ENCODE measurements at places on chromosomes 11 and 22.

DNA sequence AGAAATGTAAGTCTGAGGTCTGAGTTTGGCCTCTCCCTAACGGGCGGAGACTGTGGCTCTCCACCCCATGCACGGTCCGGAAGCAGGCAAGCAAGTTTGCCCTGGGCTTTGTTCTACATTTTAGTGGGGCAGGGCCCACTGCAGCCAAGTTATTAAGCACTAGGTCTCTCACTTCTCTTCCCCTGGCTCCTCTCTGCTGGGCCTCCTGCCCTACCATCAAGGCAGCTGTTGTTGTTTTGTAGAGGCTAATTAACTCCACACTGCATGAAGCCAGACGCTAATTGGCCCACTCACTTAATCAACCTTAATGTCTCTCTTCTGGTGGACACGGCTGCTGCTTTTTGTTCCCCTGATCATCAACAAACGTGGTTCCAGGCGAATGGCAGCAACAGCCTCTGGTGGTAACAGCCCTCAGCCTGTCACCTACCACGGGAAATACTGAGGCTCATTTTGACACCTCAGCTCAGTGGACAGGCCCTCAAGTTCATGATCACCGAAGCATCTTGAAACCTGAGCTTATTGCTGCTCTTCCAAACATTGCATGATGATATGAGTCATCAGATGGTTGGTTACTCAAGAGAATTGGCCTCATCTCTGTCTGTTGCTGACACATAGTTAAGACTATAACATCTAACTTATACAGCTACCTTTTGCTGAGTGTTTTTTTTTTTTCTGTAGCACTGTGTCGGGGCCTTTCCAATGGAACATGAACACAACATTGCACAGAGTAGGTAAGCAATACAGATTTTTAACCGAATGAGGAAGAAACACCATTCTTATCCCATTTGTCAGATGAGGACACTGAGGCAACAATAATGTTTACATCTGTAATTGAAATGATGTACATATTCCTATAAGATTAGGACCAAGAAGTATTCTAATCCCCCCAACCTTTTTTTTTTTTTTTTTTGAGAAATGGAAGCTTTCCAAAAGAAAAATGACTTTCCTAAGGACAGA, 20.8 kb upstream of the LMO2 start:
- DNase-seq = no peak

GRCh38 chr22:46036558-46037408, 59.8 kb upstream of the WNT7B start:
- DNase-seq = no peak

DNA sequence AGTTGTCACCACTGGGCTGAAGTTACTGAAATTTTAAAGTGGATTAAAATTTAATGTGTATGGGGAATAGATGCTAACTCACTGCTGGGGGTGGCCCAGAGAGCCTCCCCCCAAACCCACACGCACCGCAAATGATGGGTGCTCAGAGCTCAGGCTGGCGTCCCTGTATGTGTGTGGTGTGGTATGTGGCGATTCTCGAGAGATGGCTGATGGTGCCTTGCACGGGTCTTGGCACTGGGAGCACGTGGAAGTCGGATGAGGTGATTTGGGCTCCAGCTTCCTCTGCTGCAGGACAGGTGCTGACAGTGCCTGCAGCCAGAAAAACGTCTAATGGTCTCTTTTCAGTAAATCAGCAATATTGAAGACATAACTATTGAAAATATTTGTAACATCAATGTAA, 1473.3 kb downstream of the TBC1D22A start:
- no peak for DNase-seq

DNA sequence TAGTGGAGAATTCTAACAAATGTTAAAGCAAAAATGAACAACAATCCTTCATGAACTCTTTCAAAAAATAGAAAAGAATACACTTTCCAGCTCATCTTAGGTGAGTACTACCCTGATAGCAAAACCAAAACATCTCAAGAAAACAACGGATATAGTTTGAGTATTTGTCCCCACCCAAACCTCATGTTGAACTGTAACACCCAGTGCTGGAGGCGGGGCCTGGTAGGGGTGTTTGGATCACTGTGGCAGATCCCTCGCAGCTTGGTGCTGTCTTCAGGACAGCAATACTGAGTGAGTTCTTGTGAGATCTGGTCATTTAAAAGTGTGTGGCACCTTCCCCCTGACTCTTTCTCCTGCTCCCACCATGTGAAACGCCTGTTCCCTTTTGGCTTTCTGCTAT, 27.0 kb downstream of the NCAPD3 start:
- no peak for DNase-seq

- DNase-seq = no peak
Observed at GRCh38 chr11:11579012-11579988, 42.5 kb downstream of the GALNT18 start.

DNA sequence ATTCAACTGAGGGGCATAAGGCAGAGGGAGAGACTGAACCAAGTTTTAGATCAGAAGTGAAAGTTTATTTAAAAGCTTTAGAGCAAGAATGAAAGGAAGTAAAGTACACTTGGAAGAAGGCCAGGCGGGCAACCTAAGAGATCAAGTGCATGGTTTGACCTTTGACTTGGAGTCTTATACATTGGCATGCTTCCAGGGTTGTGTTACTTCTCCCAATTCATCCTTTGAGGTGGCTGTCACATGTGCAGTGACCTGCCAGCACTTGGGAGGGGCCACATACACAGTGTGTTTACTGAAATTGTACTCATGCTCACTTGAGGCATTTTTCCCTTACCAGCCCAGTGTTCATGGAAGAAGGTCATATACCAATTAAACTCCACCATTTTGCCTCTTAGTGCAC, 30.4 kb downstream of the CYP2R1 start:
- peak; percentile 1 for DNase-seq

GRCh38 chr22:32490279-32490678, 15.7 kb downstream of the FBXO7 start:
- no peak for DNase-seq
